ENCODE measurements at places on chromosomes 7 and 10.

DNA sequence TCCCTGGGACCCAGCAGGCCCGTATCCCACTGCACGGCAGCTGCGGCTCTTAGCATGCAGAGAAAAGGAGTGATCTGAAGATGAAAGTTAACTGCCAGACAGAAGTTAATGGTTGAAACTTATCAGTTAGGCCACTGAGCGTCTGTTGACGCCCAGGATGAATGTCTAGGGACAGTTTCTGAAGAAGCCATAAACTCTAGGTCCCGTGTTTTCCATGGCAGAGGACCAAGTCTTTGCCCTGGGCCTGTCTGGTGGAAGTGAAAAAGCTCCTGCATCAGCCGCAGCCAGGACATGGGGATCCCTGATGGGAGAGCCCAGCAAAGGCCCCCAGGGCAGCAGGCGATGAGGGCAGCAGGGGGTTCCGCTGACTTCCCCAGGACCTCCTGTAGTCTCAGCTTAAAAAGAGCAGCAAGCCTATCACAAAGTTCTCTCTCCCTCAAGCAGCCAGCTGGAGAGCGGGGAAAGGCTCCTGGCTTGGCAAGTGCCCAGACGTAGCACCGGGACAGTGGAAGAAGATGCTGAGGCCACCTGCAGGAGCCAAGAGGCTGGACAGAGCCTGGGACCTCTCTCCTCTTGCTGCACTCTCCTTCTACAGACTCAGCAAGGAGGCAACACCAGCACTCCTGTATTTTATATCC is 79.6 kb downstream of the TNS3 start:
- H3K27ac ChIP-seq = no peak overlapping the region
- DNase-seq = no peak
- H3K4me3 ChIP-seq = no peak overlapping the region
- H3K36me3 ChIP-seq = no peaks in the 10 kb centered on the region
- H3K27me3 ChIP-seq = no peaks in the 10 kb centered on the region

DNA sequence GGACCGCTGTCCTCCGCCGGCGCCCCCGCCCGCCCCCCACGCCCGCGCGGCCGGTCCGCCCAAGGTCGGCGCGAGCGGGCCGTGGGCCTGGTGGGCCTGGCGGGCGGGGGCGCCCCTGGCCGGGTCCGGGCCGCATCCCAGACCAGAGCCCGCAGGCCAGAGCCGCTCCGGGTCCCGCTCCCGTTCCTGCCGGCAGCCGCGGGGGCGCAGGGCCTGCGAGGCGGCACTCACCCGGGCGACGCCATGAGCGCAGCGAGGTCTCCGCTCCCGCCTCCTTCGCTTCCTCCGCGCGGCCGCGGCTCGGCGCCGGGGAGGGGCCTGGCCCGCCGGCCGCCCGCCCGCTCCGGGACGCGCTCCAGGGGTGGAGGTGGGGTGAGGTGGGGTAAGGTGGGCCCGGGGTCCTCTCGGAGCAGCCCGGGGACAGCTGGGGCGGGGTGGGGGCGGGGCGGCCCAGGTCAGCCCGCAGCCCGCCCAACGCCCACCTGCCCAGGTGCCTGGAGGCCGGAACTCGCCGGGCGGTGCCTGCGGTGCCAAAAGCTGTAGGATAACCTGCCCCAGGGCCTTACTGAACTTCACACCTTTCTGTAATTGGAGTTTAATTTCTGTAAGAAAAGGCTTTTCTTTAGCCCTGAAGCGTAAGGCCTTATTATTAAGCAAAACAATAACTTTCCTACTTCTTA is at the start of gene URGCP:
URGCP (minus strand) TSS at position 266 of the 680 bp plus-strand sequence; CDS start at position 245, 21 bp downstream.
- DNase-seq = no peak
- peaks cover 9% of the 10 kb centered on the region for H3K4me1 ChIP-seq
- no peaks in the 10 kb centered on the region for H3K36me3 ChIP-seq

- no peak overlapping the region for H3K27ac ChIP-seq
- H3K27me3 ChIP-seq = no peaks in the 10 kb centered on the region
- H3K4me3 ChIP-seq = no peak overlapping the region
- DNase-seq = peak; percentile 5
Measured at GRCh38 chr10:106571192-106571946, 593.1 kb downstream of the SORCS1 start.

DNA sequence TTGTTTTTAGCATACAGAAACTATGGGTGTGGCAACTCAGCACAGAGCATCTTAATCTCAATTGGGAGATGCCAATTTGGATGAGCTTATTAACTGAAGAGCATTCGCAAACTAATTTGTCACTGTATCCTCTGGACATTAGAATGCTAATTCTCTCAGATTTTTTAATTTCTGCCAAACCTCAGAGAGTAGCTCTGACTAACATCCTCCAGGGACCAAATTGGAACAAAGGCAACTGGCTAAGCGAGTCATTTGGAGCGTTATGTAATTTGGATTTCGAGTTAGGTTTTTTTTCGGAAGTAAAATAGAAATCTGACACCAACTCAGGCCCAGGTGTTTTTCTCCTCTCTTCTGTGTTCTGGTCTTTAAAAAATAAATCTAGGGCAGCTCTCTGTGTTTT is 201.9 kb downstream of the BMPER start:
- H3K27me3 ChIP-seq = no peaks in the 10 kb centered on the region
- no peak overlapping the region for H3K27ac ChIP-seq
- H3K36me3 ChIP-seq = no peaks in the 10 kb centered on the region
- H3K4me1 ChIP-seq = no peaks in the 10 kb centered on the region
- H3K4me3 ChIP-seq = no peak overlapping the region
- no peak for DNase-seq

GRCh38 chr10:103042129-103042528 is 124.0 kb downstream of the CNNM2 start:
- no peak overlapping the region for H3K27ac ChIP-seq
- no peak overlapping the region for H3K4me3 ChIP-seq
- no peaks in the 10 kb centered on the region for H3K36me3 ChIP-seq
- no peak for DNase-seq
- peaks cover 3% of the 10 kb centered on the region for H3K4me1 ChIP-seq

DNA sequence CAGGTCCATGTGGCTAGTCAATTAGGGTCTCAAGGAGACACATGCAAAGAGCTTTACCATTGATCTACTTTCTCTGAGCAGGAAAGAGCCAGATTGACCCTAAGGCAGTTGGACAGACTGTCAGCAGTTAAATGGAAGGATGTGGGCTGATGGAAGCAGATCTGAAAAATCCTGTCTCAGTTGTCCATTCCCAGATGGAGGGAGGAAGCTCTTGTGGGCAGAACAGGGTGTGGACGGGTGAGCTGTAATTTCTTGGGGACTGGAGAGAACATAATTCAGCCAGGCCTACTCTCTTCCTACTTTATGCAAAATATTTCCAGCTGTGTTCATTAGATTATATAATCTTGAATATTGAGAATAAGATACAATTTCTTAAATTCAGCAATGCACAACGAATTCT is 163.6 kb downstream of the GNAT3 start:
- H3K4me3 ChIP-seq = no peak overlapping the region
- peaks cover 4% of the 10 kb centered on the region for H3K4me1 ChIP-seq
- H3K36me3 ChIP-seq = no peaks in the 10 kb centered on the region
- no peak for DNase-seq

- H3K4me3 ChIP-seq = no peak overlapping the region
- H3K4me1 ChIP-seq = no peaks in the 10 kb centered on the region
- H3K36me3 ChIP-seq = peaks cover 4% of the 10 kb centered on the region
- H3K27me3 ChIP-seq = no peaks in the 10 kb centered on the region
- no peak overlapping the region for H3K27ac ChIP-seq
Measured at GRCh38 chr10:18554479-18554878, 96.9 kb downstream of the NSUN6 start.

- H3K36me3 ChIP-seq = no peaks in the 10 kb centered on the region
- H3K27ac ChIP-seq = no peak within 1 kb of the TSS
- peaks cover 70% of the 10 kb centered on the region for H3K27me3 ChIP-seq
- H3K4me1 ChIP-seq = no peaks in the 10 kb centered on the region
- DNase-seq = no peak
Measured at GRCh38 chr7:27102581-27103442, at the start of gene HOXA2. HOXA2 (minus strand) TSS chr7:27102683; CDS start chr7:27102500, 183 bp downstream.

- H3K4me1 ChIP-seq = no peaks in the 10 kb centered on the region
- no peaks in the 10 kb centered on the region for H3K27me3 ChIP-seq
- no peaks in the 10 kb centered on the region for H3K36me3 ChIP-seq
- no peak overlapping the region for H3K4me3 ChIP-seq
- DNase-seq = no peak
- no peak overlapping the region for H3K27ac ChIP-seq
Measured at GRCh38 chr7:33143996-33144718, 14.8 kb downstream of the BBS9 start.

DNA sequence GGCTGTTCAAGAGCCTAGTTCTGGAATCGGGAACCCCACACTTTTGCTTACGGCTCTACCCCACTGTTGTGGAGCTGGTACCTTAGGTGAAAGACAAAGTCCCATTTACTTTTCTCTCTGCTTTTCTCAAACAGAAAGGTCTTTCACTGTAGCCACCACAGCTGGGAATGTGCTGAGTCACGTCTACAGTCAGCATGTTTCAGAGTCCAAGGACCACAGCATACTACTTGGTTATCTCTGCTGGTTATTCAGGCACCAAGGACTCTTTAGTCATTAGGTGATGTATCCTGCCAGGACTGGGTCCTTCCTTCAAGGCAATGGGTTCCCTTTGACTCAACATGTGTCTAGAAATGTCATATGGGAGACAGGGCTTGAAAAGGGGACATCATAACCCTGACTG is 266.8 kb upstream of the STEAP1 start:
- H3K4me1 ChIP-seq = no peaks in the 10 kb centered on the region
- DNase-seq = no peak
- H3K36me3 ChIP-seq = no peaks in the 10 kb centered on the region

DNA sequence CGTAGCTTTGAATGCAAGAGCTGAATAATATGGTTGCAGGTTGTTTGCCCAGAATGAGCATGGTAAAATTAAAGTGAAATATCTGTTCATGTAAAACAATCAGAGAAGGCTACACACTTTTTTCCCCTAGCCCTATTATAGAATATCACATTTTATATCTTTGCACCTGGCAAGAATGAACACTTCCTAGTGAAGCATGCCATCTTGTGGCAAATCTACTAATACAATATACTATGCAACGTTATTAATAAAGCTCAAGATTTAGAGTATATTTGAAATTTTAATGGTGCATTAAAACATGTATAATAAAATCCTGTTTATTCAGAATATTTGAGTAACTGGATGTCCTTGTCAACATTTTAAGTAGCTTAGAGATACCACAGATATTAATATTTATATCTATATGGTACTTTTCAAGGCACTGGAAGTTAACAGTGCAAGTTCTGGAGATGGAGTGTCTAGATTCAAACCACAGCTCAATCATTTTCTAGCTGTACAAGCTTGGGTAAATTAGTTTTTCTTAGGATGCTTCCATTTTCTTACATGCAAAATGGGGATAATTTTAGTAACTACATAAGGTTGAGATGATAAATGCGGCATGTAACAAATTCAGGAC is 643.1 kb upstream of the SEMA3D start:
- H3K27me3 ChIP-seq = no peaks in the 10 kb centered on the region
- no peaks in the 10 kb centered on the region for H3K4me1 ChIP-seq
- DNase-seq = no peak
- no peak overlapping the region for H3K4me3 ChIP-seq
- H3K36me3 ChIP-seq = no peaks in the 10 kb centered on the region

GRCh38 chr10:53579773-53580172 is 807.2 kb upstream of the MBL2 start:
- no peak overlapping the region for H3K4me3 ChIP-seq
- no peak for DNase-seq
- no peaks in the 10 kb centered on the region for H3K4me1 ChIP-seq
- no peaks in the 10 kb centered on the region for H3K36me3 ChIP-seq

DNA sequence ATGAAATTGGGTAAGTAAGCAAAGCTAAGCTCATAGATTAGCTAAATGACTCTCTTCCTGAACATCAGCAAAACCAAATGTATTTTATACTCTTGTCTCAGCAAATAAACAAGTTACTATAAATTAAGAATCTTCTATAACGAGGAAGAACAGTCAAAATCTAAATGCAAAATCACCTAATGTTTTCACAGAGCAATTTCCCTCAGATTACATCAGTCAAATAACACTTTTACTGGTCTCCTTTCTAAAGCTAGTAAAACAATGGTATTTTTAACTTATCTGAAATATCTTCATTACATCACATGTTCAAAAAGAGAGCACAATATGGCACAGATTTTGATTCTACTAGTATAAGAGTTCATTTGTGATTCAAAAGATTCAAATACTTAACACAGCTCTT is 16.5 kb upstream of the GPR22 start:
- no peak overlapping the region for H3K27ac ChIP-seq
- no peaks in the 10 kb centered on the region for H3K4me1 ChIP-seq
- H3K36me3 ChIP-seq = peaks cover under 1% of the 10 kb centered on the region
- DNase-seq = no peak

DNA sequence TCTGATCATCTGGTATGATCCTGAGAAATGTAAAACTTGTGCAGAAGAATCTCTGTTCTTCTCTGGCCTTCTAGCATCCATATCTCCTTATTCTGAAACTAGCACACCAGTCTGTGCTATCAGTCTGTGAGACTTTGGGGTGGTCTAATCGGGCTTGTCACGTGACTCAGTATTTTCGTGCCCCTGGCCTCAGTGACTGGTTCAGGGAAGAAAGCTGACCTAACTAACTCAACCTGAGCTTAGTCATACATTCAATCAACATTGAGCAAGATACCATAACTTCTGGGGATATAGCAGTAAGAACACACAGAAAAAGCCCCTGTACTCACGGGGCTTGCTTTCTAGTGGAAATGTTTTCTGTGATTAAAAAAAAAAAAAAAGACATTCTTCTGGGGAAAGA is 109.3 kb downstream of the DKK1 start:
- H3K27me3 ChIP-seq = no peaks in the 10 kb centered on the region
- DNase-seq = no peak
- H3K36me3 ChIP-seq = no peaks in the 10 kb centered on the region
- no peak overlapping the region for H3K4me3 ChIP-seq
- no peak overlapping the region for H3K27ac ChIP-seq

DNA sequence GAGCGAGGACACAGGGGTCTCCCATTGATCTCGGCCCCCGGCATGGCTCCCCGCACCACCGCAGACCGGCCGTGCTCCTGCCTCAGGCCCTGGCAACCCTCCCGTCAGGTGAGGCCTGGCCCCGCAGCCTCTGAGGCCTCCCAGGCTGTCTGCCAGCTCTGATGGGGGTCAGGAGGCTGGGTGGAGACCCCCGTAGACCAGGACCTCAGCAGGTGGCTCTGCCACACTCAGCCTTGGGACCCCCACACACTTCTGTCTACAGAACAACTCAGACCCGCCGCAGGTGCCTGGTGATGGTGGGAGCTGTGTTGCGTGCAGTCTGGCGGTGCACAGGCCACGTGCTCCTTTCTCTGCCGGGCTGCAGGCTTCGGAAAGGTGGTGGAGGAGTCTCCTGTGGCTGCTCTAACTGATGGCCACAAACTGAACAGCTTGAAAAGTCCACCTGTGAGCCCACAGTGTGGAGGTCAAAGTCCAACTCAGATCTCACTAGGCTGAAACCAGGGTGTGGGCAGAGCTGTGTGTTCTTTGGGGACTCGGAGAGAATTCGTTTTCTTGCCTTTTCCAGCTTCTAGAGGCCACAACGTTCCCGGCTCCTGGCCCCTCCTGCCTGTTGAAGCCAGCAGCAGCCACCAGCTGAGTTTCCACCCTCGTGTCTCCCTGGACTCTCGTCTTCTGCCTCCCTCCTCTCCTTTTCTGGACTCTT is 62.5 kb downstream of the PWWP2B start:
- no peak for DNase-seq
- no peak overlapping the region for H3K4me3 ChIP-seq
- no peak overlapping the region for H3K27ac ChIP-seq
- H3K36me3 ChIP-seq = no peaks in the 10 kb centered on the region

GRCh38 chr10:2992401-2993198 is 74.7 kb upstream of the PFKP start:
- H3K27ac ChIP-seq = no peak overlapping the region
- no peaks in the 10 kb centered on the region for H3K27me3 ChIP-seq
- H3K36me3 ChIP-seq = no peaks in the 10 kb centered on the region

- H3K36me3 ChIP-seq = no peaks in the 10 kb centered on the region
- DNase-seq = no peak
- peaks cover 7% of the 10 kb centered on the region for H3K4me1 ChIP-seq
- no peaks in the 10 kb centered on the region for H3K27me3 ChIP-seq
Measured at GRCh38 chr7:37420946-37421695, 27.5 kb downstream of the ELMO1 start.
